ENCODE measurements at places on chromosomes 16 and 17.

- no peak for DNase-seq
These were observed 6.7 kb downstream of the CBX8 start for GRCh38 chr17:79789943-79790804.

GRCh38 chr17:64411999-64412771, 21.5 kb upstream of the PECAM1 start:
- DNase-seq = peak; percentile 58

DNA sequence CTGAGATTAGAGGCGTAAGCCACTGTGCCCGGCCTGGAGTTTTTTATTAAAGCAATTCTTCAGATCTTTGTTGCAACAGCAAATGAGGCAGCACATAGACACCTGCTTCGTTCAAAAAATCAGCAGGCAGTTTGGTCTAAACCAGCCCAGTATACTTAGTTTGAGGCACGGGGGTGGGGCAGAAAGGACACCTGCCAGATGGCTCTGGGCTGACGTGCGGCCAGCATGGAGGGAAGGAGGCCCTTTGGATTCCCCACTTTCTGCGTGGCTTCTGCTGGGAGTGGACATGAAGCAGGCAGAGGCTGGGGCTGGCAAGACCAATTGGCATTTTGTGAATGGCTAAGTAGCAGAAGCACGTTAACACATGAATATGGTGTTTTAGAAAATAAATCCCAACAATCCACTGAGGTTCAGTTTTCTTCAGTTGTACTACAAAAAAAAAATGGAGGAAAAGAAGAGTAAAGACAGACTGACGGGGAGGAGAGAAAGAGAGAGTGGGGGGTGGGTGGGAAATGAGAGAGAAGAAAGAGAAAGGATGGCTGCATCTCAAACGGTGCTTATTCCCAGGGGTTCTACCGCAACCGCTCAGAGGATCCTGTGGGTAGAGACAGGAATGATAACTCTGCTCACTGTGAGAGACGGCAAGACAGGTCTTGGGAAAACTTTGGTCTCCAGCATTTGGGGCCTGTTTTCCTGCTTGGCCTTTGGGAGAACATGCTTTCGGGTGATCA, 16.3 kb downstream of the C16orf46 start:
- no peak for DNase-seq

DNA sequence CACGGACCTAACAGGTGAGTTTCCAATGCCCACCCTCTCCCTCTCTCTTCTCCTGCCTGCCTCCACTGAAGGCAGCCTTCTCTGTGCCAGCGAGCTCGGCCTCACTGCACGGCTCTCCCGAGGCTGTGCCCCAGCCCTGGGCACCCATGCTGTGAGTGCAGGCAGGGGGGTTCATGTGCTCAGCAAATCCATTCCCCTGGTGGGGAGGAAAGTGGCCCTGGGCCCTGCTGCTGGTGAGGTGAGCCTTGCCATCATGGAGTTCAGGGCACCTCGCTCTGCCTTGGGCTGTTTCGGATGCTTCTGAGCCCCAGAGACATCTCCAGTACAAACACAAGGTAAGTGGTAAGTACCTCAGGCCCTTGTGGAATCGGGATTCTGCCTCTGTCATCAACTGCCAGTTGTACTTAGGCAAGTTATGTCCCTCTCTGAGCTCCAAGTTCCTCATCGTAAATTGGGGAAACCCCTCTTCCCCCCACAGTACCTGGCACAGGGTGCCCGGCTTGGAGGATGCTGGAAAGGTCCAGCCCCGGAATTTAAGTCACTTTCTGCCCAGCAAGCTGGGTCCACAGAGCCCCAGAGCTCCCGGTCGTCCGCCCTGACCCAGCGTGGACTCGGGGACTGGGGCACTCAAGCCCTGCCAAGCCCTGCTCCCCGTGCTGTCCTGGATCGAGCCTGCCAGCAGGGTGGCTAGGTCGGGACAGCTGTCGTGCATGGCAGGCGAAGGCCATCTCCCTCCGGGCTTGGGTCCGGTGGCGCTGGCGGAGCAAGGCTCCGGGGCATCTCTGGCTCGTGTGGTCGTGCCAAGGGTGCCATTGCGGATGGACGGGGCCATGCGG, 684 bp upstream of the NUDT16L1 start:
- peak; percentile 30 for DNase-seq

DNA sequence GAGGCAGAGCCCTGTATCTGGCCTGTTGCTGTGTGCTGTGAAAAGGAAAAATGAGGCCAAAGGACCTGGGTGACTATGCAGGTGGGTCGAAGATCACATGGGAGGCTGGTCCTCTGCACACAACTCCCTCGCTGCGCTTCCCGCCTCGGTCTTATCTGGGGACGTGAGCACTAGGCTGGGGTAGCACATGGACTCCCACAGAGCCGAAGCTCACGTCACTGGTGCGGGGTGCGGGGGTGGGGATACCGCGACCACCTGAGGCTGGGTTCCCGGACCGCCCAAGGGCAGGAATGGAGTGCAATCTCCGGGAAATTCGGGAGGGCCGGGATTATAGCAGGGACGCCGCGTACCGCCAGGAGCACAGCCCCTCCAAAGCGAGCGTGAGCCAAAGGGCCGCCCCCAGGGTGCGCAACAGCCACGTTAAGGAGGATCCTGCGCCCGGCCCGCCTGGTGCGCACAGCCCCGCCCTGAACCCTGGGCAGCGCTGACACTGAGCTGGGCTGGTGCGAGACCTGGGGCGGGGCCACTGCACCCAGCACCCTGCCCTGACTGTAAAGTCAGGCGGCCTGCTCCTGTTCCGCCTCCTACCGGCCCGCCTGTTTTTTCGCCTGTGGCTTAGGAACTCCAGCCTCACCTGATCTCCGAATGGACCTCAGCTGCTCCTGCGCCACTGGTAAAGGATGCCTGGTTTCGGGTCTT, 4.8 kb downstream of the MT1A start:
- DNase-seq = no peak

GRCh38 chr16:11586856-11587642, at the start of gene LITAF:
TSS of gene LITAF (minus strand) at chr16:11586919. CDS start at chr16:11556730, 30,189 bp downstream.
- no peak for DNase-seq

DNA sequence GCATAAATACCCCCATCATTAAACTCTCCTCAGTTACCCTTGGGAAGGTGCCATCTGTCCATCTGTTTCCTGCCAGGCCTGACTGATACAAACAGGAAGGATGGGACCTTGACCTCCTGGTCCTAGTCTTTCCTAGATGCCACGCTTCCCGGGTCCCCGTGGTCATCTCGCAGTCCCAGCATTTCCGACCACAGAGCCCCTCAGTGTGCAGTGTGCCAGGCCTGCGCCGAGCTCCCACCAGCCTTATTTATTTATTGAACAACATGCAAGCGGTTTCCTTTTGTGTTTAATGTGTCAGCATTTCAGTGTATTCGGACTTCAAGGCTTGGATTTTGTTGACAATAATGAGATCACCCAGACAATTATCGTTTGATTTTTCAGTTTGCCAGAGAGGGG, 45.6 kb upstream of the NKD1 start:
- no peak for DNase-seq

- DNase-seq = no peak
These were observed 46.1 kb upstream of the MSI2 start for GRCh38 chr17:57210224-57210553.

GRCh38 chr17:57092171-57092570, 7.1 kb downstream of the AKAP1 start:
- no peak for DNase-seq

GRCh38 chr17:17227608-17228520, 9.1 kb downstream of the FLCN start:
- DNase-seq = no peak

DNA sequence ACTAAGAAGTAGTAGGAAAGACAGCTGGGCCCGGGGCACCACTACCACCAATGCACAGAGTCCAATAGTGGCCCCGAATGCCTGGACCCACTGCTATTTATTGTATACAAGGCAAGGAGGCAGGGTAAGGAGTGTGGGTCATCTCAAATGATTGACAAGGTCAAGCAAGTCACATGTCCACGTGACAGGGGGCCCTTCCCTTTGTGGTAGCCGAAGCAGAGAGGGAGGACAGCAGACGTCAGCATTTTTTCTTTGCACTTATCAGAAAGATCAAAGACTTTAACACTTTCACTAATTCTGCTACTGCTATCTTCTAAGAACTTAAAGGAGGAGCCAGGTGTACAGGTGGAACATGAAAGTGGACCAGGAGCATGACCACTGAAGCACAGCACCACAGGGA, 6.5 kb downstream of the VPS53 start:
- no peak for DNase-seq

DNA sequence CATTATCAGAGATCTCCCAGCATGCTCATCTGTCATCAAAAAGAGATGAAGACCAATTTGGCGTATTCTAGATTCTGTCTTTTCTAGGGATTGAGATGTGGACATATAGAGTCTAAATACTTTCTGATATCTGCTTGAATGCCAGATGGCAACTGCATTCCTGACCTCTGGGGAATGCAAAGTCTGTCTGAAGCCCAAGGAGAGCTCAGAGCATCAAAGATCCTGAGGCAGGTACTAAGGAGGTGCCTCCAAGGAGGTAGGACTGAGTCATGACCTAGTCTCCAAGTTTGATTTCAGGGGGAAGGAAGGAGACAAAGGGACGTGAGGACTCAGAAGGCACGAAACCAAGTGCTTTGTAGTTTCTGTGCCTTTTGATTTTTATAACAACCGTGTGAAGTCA, 448.4 kb downstream of the HS3ST3B1 start:
- DNase-seq = no peak

DNA sequence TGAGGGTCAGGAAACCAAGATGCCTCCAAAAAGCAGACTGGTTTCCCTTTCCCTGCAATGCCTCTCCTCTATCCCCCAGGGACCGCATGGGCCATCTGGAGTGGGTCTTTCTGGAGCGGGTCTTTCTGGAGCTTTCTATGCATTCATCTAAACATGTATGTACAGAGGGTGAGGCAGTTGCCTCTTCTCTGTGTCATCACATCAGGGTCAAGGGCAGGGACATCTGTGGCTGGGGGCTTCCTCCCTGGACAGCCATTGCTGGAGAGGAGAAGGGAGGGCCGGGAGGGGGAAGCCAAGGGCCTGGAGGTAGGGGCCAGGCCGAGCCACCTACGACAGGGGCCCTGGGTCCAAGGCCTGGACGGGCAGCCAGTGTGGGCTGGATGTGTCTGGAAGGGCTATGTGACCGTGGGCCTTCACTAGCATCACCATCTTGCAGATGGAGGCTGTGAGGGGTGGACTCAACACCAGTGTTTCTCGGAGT, 840 bp downstream of the ADCY7 start:
- no peak for DNase-seq

GRCh38 chr17:27349540-27350021, 55.7 kb downstream of the WSB1 start:
- no peak for DNase-seq

GRCh38 chr16:424033-424622, 1.3 kb upstream of the RAB11FIP3 start:
- peak; percentile 63 for DNase-seq

- DNase-seq = no peak
These were observed 18.7 kb downstream of the LRRC75A start for GRCh38 chr17:16473044-16474011.

DNA sequence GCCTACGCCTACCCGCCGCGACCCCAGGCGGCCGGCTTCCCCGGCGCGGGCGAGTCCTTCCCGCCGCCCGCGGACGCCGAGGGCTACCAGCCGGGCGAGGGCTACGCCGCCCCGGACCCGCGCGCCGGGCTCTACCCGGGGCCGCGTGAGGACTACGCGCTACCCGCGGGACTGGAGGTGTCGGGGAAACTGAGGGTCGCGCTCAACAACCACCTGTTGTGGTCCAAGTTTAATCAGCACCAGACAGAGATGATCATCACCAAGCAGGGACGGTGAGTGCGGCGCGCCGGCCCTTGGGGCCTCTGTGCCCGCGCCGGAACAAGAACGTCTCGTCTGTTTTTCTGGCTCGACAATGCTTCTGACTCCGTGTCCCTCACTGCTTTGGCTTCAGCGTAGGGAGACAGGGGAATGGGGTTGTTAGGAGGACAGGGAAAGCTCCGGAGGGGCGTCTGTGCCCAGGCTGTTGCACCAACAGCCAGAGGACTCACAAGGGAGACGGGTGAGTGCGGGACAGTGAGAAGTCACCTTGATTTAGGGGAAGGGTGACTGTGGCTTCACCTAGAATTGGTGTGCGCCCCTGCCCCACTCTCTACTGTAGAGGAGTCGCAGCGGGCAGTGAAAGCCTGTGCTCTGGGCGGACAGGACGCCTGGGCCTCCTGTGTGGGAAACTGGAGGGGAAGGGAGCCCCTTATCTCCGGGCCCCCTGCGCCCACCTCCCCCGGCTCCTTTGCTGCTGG, 806 bp downstream of the TBX21 start:
- no peak for DNase-seq

Measured in pons (tissue), 1 donor.